ENCODE measurements at places on chromosomes 4 and X.

DNA sequence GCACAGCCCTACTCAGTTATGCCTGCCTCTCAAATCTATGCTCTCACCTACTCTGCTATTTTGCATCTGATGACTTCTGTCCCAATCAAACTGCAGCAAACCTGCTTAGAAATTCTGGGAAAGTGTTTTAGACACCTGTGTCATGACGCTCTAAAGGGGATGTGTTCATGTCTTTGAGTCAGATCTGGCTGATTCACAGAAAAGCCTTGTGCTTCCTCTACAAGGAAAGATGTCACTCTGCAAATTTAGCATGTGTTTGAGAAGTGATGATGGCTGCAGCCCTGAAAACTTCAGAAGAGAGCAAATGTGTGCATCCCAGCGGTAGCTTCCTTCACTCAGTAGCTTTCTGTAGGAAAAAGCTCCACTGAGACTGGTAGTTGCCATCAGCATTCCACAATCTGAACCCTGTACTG lies 235.4 kb downstream of the MGST2 start:
- no peak for DNase-seq

DNA sequence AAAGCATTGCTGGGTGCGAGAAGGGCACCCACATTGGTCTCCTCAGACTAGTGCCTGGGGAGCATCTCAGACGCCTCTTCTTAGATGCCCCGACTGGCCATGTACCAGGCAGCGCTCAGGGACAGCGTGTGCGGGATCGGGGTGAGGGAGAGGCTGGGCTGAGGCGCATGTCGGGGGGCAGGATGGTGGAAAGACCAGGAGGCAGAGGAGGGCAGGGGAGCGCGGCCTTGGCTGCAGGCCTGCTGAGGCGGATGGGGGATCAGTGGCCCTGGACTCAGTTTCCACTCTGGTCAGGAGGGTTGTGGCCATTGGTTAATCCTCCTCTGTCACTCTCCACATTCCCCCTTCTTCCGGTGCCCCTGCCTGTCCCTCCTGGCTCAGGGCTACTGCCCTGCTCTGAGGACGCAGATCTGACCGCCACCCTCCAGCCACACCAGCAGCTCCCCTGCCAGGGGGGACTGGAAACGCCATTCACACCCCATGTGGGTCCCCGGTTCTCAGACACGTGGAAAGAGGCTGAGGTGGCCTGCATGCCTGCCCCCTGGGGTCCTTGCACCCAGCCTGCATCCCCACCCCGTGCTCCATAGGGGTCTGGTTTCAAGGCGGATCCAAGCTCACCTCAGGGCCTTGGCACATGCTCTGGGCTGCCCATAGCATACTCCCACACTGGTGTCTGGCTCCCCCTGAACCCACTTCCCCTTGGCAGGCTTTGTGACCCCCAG lies 105.9 kb downstream of the CPZ start:
- DNase-seq = no peak

DNA sequence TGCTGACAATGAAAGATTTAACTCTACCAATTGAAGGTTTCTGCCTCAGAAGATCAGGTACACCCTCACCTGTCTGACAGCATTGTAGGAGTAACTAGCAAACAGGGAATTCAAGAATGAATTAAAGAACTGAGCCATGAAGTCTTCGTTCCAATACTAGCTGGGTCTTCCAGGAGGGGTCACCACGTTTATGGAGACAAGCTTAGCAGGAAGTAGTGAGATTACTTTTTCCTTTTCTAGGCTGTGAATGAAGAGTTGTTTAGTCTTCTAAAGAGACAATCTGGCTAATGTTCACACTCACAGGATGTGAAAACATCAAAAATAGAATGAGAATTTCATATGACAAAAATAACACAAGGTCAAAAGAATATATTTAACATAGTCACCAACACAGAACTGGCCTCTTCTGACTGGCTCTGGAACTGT lies 54.9 kb downstream of the REELD1 start:
- no peak for DNase-seq

DNA sequence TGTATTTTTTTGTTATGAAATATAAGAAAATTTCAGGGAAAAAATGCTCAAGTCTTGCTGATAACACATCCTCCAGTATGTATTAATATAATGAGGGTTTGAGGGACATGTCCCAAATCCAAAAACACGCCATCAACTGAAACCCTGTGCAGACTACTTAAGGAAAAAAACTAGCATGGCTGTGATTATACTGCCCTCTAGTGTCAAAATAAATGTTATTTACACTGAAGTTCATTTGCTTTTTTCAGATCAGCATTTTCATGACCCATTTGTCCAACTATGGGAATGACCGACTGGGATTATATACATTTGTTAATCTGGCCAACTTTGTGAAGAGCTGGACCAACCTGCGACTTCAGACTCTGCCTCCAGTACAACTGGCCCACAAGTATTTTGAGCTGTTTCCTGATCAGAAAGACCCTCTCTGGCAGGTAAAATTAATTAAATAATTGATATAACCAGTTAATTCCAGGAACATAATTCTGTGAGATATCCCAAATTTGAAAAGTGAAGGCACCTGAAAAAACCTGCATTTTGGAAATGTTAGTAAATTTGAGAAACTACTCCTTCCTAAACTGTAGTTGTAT lies 128.5 kb downstream of the PRSS12 start:
- DNase-seq = no peak

DNA sequence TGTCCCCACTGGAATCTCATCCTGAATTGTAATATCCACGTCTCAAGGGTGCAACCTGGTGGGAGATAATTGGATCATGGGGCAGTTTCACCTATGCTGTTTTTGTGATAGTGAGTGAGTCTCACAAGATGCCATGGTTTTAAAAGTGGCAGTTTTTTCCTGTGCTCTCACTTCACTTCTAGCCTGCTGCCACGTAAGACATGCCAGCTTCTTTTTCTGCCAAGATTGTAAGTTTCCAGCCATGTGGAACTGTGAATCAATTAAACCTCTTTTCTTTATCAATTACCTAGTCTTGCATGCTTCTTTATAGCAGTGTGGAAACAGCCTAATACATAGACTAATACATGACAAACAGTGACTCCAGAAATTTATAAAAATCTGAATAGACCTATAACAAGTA lies 1131.8 kb downstream of the PCDH7 start:
- DNase-seq = no peak

DNA sequence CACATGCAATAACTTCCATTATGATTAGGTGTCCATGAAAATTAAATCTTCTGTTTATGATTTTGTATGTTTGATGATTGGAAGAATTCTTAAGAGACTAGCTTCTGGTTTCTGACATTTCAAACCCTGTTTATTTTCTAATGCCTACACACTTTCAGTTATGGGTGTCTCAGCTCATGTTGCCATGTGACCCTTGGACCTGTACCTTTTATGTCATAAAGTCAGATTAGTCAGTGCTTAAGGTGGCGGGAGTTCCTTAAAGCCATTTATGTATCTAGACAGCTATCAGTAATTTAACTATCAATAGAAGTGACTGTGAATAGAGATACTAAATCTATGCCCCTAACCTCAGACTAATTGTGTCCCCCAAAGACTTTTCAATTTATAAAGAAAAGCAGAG lies 155.6 kb downstream of the GBA3 start:
- no peak for DNase-seq

- no peak for DNase-seq
Observed at GRCh38 chr4:112765317-112765974, 128.5 kb downstream of the LARP7 start.

GRCh38 chr4:25128671-25129070 lies 31.6 kb downstream of the SEPSECS start:
- DNase-seq = no peak

DNA sequence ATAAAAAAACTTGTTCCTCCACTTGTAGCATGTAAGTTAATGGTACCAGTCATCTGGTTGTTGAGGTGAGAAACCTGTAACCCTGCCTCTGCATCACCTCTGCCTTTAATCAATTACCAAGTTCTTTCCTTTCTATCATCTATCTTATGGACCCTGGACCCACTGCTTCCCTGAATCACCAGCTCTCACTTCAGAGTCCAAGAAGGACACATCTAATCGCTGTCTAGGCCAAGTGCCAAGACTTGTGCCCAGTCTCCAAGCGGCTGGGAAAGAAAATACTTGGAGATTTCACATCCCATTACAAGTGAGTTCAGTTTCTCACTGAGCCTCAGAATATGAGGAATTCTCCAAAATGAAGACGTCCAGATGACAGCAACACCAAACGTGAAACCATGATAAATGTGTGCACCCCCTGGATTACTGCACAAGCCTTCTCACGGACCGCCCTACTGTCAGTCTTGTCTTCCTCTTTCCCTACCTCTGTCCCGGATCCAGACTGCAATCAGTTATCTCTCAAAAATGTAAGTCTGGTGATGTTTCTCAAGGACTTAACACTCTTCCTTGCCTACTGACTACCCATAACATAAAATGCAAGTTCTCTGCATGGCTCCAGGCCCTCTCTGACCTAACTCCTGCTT lies 10.4 kb downstream of the PALLD start:
- DNase-seq = no peak

DNA sequence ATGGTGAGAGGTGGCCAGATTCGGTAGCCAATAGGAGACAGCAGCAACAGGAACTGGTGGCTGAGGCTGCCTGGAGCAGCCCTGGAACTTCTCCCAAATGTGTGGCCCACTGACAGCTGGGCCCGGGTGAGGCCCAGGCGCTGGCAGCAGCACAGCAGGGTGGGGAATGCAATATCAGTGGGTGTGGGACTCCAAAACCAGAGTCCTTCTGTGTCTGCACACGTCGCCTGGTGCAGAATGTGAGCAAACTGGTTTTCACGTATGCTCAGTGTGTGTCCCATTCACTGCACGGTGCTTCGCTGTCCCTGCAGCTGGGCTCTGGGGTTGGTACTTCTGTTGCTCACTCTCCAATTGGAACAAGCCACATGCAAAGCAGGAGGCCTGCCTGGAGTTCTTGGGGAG lies 14.4 kb upstream of the CENPU start:
- no peak for DNase-seq

GRCh38 chrX:135453381-135453780 lies 31.6 kb downstream of the SMIM10L2A start:
- no peak for DNase-seq

GRCh38 chr4:8581094-8581861 lies 1.1 kb downstream of the GPR78 start:
- no peak for DNase-seq

GRCh38 chrX:95911062-95911461 lies 773.6 kb upstream of the DIAPH2 start:
- no peak for DNase-seq

DNA sequence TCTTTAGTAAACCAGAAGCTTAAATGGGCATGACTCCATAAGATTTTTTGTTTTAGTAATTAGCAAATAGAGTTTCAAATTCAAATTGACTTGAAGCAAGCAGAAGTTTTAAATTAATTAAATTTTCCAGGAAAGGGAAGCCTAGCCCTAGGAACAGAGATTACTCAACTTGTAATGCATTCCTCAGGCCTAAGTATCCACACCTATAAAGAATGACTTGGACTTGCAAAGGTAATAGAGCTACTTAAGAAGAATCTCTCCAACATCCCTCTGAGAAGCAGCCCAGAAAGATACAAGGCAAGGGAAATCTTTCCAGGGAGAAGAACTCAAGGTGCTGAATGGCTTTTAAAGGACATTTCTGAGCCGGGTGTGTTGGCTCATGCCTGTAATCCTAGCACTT lies 16.9 kb upstream of the TMPRSS11E start:
- DNase-seq = no peak

GRCh38 chrX:19684311-19684710 lies 169.0 kb upstream of the MAP3K15 start:
- no peak for DNase-seq

GRCh38 chr4:57672846-57673433 lies 562.8 kb upstream of the IGFBP7 start:
- no peak for DNase-seq

DNA sequence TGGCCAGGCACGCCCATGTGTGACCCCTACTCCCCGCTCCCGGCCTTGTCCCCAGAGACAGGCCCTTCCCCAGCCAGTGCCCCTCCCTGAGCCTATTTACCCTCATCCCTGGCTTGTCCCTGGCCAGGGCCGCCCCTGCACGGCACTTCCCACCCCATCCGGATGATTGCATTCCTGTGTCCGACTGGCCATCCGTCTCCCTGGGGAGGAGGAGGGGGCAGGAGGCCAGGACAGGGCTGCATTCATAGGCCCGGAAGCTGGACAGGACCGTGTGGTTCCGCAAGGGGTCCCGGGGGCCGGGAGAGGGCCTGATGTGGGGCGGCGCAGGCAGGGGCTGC lies 22.8 kb downstream of the CTBP1 start:
- no peak for DNase-seq

DNA sequence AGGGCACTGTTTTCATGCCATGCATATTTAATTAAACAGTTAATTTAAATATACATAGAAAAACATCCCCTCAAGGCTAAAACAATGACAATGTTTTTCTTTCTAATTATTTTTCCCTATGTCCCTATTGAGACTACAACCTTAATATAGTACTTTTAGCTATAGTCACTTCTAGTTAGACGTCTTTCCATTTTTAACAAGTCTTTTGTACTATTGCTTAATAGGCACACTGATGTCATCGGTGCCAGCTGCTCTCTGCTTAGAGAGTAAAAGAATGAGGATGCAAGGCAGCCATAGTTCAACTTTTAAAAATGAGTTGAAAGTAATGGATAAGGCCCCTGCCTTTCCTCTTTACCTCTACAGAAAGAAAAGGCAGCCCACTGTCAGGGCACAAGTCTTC lies 191.1 kb downstream of the KCTD8 start:
- DNase-seq = no peak

DNA sequence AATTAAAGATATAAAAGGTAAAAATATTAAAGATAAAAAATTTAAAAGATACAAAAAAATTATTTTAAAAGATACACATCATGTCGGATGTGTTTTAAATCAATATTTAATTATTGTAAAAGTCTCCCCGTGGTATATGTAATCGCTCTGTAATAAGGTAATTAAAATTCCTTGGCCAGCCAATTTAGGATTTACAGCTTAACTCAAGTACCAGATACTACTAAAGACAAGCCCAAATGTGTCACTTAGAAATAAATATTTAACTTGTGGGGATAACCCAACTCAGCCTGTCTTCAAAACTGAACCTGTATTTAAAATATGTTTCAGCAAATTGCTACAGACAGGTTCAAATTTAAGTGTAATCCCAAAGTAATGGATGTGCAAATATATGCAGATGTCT lies 56.0 kb downstream of the GPR82 start:
- no peak for DNase-seq

GRCh38 chr4:184825141-184825895 lies 450 bp downstream of the ACSL1 start:
- DNase-seq = no peak

DNA sequence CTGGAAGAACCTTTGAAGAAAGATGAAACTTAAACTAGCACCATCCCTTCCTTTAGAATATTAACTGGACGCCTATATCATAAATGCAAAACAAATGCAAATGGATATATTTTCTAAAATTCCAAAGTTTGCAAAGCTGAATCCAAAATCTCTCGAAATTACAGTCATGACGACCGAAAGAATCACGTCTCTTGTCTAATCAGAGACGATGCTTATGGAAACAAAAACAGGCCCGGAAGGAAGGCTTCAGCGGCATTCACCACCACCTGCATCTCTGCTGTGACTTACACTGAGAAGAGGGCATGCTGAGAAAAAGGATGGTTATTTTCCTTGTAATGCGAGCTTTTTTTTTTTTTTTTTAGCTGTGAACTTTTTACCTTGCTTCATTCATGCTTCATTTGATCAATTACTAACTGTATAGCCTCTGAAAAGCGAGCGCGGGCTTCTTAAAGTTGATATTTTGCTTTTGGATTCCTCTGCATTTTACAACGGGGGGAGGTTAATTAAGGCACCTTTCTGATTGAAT lies 209.3 kb downstream of the SOWAHB start:
- no peak for DNase-seq

GRCh38 chr4:111879539-111879938 lies 265.7 kb upstream of the FAM241A start:
- no peak for DNase-seq

Measured in NCI-H187 treated with DMSO at 0.1 percent for 48 hours (cell line).